ENCODE measurements at places on chromosomes 12 and 14.

GRCh38 chr14:76311079-76311758, 64.7 kb upstream of the ESRRB start:
- DNase-seq = no peak

GRCh38 chr12:56206452-56207166, 15.1 kb downstream of the RNF41 start:
- DNase-seq = no peak

DNA sequence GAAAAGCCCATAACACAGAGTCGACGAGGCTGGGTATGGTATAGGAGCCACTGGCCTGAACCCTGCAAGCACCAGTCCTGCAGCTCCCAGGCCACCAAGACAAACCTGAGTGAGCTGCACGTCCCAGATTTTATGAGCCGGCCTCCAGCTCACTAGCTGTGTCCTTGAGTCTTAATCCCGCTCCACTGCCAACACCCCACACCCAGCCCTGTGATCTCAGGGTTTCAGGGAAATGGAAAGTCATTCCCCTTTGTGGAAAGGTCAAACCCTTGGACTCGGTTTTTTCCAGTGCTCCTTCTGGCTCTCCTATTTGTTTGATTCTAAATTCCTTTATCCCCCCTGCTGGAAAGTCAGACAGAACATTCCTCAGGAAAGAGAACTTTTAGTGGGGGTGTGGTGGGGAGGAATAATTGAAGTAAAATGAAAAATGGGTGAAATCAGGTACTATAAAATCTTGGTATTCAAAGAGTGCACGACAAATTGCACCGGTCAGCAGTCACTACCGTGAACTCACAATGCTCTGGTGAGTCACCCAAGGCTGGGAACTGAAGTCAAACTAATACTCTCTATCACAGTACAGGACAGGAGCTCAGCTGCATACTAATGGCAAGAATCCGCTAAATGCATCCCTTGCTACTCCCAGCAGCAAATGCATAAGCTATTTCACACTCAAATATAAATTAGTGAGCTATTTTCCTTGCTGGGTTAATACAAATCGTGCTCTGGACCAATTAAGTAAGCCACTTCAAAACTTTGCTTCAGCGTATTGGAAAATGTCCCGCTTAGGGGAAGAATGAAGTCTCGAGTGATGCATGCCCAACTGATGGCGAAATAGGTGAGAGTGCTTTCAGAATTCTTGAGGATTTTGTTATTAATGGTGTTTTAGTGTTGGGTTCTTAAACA, 9.0 kb downstream of the PITPNM2 start:
- DNase-seq = peak; percentile 49

GRCh38 chr14:105774001-105774400, 247.6 kb downstream of the TMEM121 start:
- DNase-seq = no peak

- DNase-seq = no peak
Measured at GRCh38 chr14:89833120-89833532, 121.4 kb downstream of the EFCAB11 start.

- no peak for DNase-seq
Measured at GRCh38 chr14:65237023-65237814, 134.9 kb upstream of the MAX start.

DNA sequence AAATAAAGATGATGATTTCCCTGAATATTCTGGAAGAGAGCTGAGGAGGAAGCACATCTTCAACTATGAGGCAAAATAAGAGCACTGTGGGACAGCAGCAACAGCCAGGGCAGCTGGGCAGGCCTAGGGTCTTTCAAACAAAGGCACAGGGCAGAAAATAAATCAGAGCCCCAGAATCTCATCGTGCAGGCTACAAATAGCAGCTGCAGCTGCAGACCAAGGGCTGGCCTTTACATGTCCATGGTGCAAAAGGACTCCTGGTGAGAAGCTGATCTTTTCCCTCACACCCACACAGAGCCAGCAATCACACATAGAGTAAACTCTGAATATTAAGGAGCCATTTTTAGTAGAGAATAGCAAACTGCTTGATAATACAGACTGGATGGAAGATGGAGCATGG, 13.6 kb upstream of the MYBPC1 start:
- DNase-seq = no peak

- no peak for DNase-seq
Measured at GRCh38 chr12:23899434-23899833, 50.0 kb downstream of the SOX5 start.

GRCh38 chr12:45435945-45436710, 220.2 kb downstream of the ANO6 start:
- no peak for DNase-seq

DNA sequence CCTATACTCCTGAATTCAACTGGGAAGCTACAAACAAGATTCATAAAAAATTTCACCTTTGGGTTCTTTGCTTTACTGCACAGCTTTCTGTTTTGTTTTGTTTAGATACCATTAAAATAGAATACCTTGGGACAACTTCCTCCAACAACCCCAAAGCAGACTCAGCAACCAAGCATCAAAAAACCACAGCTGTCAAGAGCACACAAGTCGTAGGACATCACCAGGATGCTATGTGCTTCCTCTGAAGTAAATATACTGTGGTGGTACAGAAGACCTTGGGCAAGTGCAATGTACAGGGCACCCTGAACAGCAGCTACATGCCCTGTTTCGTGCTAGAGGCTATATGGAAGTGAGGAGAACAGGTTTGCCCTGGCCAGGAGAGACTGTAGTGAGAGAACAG, 359.3 kb downstream of the BCL11B start:
- no peak for DNase-seq

DNA sequence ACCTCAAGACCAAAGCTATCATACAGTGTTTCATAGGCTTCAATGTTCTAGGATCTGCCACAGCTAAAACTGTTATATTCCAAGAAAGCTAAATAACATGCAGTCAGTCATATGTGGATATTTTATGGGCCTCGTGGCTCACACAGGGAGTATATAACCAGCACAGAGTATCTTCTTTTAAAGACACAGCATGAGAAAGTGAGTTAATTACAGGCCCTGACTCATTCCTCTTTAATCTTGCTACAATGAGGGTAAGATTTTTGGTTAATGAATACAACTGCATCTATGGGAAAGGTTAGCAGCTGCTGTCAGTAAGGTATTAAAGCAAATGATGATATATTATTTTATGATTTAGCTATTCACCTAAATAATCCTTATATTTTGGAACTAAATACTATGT, 111.0 kb downstream of the TRAFD1 start:
- no peak for DNase-seq

- peak; percentile 79 for DNase-seq
Measured at GRCh38 chr14:56339855-56340701, 221.9 kb downstream of the PELI2 start.

GRCh38 chr14:32552766-32553165, 223.7 kb downstream of the AKAP6 start:
- DNase-seq = no peak

GRCh38 chr12:19462406-19462805, 23.1 kb downstream of the AEBP2 start:
- no peak for DNase-seq

- no peak for DNase-seq
Measured at GRCh38 chr12:18217966-18218365, 43.4 kb upstream of the PIK3C2G start.

DNA sequence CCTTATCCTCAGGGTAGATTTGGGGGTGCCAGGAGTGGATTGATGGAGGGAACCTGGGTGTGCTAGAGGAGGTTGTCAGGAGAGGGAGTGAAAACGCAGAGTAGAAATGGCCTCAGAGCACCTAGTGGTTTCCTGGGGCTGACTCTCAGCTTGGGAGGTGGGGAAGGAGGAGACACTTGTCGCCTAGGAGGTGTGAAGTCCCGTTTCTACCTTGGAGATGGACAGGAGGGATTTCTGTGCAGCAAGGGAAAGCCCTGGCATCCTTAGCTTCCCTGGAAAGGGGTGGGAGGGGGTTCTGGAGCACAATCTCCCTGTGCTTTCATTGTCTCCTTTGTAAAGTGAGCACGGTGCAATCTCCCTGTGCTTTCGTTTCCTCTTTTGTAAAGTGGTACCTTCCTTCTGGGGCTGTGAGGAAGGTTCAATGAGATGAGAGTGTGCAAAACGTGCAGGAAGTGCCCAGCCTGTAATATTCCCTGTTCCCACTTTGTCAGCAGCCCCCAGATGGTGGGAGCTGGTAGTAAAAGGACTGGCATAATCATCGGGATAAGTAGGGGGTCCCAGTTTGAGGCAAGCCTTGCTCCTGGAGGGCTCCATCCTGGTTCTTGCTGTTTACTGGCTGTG, 1.6 kb downstream of the OAS3 start:
- no peak for DNase-seq

DNA sequence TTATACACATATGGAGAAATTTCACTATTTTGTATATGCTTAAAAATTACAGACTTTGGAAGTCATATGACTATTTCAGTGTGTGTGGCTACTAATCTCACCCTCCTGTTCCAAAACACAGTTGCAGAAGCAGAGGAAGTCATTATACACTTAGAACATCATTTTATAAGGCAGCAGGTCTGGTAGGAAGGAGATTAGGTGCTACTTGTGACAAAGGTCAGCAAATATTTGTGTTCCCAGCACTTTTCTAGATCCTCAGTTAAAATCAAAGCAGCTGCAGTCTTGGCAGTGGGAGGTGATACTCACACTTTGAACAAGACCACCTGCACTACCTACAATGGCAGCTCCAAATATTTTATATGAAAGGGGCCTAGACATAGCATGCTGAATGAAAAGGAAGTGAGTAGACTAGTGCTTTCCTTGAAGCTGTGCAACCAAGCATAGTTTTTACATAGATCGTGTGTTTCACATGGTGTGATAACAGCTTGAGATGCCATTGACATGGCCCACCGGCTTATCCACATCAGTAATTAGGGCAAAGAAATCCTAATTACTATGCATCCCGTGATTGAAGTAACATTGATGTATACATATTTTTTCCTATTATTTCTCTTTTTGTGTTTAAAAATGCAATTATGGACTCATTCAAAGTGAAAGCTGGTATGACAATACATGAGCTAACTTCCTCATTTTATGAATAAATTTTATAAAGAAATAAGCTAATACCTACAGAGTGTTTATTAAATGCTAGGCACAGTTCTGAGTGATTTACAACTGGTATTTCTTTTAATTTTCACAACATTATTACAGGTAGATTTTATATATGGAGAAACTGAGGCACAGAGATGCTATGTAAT, 5.3 kb downstream of the GYS2 start:
- DNase-seq = no peak

DNA sequence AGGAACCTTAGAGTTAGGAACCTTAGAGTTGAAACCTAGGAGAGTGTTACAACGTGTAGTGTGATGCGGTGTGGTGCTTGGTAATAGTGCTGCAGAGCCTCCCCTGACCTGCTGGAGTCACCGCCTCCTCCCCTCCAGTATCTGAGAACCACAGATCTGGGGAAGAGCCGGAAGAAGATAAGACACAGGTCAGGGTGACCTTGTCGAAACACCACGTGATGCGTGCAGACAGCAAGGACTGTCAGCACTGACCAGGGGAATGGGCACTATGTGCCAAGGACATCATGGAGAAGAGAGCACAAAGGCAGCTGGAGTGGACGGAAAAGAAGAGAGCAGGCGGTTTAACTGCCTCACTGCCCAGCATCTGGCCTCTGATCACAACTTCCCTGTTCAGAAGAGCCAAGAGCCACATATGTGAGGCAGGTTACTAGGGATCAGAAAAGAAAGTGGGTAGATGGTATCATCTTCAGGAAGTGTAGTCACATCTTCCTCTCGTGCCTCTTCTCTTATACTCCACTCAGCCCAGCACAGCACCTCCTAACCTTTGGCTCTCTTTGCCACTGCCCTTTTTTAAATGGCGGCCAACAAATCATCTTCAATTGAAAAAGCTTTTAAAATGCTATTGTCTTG, 93.7 kb downstream of the TESC start:
- no peak for DNase-seq

- DNase-seq = no peak
Measured at GRCh38 chr12:49895773-49896172, 7.9 kb downstream of the FAIM2 start.

DNA sequence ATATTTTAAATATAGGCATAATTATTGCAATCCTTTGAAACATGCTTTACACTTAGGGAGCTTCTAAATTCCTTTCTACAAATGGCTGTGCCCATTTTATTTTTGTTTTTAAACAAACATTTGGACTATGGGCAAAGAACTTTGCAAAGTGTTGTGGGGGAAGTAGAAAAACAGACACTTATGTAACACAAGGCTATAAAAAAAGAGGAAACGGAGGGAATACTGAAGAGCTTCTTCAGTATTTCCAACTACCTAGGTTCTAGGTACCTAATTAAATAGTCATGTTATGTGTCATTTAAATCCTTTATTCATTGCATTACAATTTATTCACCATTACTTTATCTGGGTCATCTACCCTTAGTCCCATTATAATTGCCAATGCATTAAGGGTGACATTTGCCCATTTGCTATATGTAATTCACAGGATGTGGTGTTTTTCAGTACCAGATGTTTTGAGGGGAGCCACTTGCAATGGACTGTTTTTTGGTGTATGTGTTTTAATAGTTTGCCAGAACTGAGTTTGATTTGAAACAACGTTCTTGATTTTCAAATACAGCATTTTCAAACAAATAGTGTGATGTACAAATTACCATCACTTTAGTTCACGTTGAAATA, 1.5 kb upstream of the MSRB3 start:
- DNase-seq = no peak

DNA sequence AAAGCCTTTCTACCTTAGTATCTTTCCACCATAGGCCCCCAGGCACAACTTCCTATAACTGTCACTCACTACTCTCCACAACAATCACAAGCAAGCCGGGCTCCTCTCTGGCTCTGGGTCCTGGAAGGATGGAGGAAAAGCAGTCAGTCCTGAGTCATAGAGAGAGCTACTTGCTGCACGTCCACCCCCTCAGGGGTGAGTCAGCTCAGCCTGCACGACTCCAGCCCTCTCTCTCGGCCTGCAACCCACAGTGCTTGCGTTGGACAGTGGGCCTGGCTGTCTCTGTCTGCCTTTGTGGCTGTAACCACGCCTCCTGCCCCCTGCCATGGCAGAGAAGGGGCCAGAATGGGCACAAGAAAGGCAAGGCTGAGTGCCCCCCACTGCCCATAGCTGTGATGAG, 154.1 kb upstream of the FKBP4 start:
- DNase-seq = peak; percentile 85

DNA sequence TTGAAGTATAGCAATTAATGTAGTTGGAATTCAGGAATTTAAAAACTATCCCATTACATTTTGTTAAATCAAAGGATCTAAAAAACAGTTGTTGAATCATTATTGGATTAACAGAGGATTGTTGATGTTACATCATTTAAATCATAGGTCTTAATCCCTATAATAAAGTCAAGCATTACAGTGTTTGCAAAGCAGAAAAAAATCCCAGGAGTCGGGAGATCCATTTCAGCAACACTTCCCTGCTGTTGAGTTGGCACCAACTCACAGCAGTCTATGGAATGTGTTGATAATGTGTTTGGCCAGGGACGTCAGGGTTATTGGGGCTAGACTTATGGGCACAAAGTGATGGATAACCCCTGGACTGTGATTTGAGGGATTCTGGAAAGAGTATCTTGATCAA, 99.1 kb upstream of the TMTC1 start:
- no peak for DNase-seq
